Glutamatergic neuron (in vitro differentiated cells): ENCODE measurements at places on chromosomes 2 and 18.

GRCh38 chr2:156322051-156322685, 10.4 kb downstream of the NR4A2 start:
- DNase-seq, result no peak

- DNase-seq, result no peak
These were observed 67.0 kb downstream of the PMS1 start for GRCh38 chr2:189851174-189851826.

- DNase-seq, result no peak
These were observed 136.7 kb downstream of the DDX1 start for GRCh38 chr2:15728245-15728938.

DNA sequence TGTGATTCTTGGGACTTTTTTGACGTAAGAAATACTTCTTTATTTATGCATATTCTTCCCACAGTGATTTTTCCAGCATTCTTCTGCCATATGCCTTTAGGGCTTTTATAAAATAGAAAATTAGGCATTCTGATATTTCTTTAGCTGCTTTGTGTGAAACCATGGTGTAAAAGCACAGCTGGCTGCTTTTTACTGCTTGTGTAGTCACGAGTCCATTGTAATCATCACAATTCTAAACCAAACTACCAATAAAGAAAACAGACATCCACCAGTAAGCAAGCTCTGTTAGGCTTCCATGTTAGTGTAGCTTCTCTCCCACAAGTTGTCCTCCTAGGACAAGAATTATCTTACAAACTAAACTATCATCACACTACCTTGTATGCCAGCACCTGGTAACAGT, 62.6 kb downstream of the EIF5B start:
- DNase-seq, result no peak

DNA sequence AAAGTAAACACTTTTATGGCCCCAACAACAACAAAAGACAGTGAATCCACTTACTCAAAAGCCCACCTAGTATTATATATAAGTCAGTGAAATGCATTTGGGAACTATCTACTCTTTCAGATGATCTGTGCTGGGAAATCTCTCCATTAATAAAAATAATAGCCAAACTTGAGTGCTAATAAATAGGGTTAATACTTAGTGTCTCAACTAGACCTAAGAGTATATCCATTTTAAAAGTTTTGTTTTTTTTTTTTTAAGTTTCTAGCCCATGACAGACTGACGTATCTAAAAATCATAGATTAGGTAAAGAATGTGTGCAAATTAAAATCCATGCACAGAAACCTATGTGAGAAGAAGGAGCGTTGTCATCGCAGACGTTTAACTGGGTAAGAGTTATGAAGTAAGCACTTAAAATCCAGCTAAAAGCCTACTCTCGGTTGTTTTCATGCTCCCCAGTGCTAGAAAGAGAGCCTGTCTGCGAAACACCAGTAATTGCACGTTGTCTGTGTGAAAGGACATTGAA, 83.4 kb upstream of the PELI1 start:
- DNase-seq, result no peak

- DNase-seq, result no peak
These were observed 91.9 kb upstream of the FOSL2 start for GRCh38 chr2:28300485-28301341.

DNA sequence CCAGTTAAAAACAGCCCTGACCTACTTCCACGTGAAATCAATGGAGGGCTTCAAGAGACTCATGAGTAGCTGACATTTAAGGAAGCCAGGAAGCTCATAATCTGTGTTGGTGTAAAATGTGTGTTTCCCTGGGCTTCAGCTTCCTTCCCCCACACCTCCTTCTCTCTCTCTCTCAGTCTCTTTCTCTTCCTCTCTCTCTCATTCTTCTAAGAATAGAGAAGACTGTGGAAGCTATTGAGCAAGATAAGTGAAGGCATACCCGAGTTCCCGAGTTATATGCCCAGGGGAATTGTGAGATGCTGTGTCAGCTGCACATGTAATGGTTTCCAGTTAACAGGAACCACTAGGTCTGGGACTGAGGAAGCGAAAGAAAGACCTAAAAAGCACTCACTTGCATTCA, 199.4 kb downstream of the NYAP2 start:
- no peak for DNase-seq
